ENCODE measurements at places on chromosomes 1 and 21.
A peak's percentile ranks its signal among the peaks of the same experiment; 100 is the strongest.

GRCh38 chr1:43539726-43540434, 9.2 kb downstream of the PTPRF start:
- no peak for DNase-seq

DNA sequence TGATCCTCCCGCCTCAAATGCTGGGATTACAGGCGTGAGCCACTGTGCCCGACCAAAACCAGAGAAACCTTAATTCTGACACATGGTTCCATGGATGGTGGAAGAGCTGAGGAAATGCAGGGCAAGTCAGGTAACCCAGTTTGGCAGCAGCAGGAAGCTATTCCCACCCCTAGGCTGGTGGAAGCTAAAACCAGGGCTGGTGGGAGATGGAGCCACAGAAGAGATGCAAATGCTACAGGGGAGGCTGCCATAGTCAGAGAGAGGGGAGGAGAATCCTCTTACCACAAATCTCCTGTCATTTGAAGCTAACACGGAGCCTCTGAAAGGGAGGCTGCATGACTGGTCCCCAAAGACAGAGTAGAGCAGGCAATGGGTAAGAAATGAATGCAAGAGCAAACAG, 4.1 kb upstream of the CDC42BPA start:
- DNase-seq = no peak

- no peak for DNase-seq
Observed at GRCh38 chr1:154404511-154404931, 622 bp upstream of the IL6R start.

- no peak for DNase-seq
Observed at GRCh38 chr1:75471252-75471651, 139.7 kb downstream of the SLC44A5 start.

DNA sequence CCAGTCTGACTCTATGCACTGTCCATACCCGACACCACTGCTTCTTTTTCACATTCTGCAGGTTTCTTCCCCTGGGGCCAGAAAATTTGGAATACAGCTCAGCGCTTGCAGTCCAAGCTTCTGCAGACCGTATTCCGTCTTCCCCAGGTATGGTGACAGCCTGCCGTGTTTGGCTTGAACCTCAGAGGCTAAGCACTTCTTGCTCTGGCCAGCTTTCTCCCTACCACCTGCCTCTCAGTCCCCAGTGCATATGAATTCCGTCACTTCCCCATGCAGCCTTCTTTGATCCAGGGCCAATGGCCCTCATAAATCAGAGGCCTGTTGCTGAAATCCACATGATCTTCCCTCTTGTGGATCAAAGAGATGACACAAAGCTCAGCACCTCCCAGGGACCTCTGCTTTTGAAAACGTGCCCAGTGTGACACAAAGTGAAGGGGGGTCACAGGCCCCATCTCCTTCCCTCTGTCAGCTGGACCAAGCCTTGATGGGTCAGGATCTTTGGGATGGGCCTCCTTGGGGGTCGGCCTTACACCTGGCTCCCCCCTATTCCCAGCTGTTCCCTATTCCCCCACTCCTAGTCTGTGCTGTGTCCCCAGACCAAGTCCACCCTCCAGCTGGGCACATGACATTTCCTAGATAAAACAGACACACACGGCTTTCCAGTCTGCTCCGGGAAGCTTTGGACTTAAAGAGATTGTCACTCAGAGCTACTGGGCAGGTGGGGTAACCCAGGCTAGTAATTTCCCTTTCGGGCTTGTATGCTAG, 66.6 kb downstream of the HMGB4 start:
- DNase-seq = no peak

DNA sequence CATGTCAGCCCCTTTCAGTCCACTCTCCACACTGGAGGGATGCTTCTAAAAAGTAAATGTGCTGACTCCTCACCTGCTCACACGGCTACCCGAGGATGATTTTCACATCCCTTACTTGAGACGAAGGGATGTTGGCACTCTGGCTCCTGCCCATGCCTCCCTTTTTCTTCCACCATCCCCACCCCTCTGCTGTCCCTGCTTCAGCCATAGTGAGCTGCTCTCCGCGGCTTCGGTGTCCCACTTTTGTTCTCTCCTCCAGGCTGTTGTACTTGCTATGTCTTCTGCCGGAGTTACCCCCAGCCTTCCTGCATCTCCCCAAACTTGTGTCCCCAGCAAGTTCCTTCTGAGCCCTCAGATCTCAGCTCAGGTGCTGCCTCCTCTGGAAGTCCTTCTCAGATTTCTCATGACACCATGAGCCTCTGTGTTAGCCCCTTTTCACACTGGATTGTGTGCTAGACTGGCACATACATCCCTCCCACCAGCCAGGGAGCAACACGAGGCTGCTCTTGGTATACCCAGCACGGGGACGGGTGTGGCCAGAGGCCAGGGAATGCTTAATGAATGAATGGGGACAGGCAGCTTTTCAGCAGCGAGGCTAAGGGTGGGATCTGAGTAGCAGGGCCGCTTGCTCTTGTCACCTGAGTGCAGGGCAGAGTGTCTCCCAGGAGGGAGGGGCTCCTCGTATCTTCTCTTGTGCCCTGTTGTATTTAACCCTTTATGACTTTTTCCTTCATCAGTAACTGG, 1.3 kb downstream of the ACOT11 start:
- DNase-seq = no peak

GRCh38 chr1:116345843-116346242, 27.2 kb upstream of the ATP1A1 start:
- DNase-seq = no peak

GRCh38 chr1:200873671-200874397, 1.1 kb downstream of the GPR25 start:
- DNase-seq = no peak

- no peak for DNase-seq
Observed at GRCh38 chr1:169521226-169521625, 35.5 kb upstream of the SLC19A2 start.

GRCh38 chr1:100265562-100265930, 470 bp upstream of the RTCA start:
- no peak for DNase-seq

- DNase-seq = peak; percentile 66
Observed at GRCh38 chr1:78619803-78620579, at the start of gene IFI44L. Gene IFI44L, plus strand, starts transcription at chr1:78620448. Its CDS starts 7,468 bp downstream, at chr1:78627916.

GRCh38 chr1:171206204-171206977, 21.3 kb downstream of the FMO2 start:
- peak; percentile 33 for DNase-seq

- peak; percentile 86 for DNase-seq
Observed at GRCh38 chr1:203463469-203464062, 12.0 kb upstream of the PRELP start.

DNA sequence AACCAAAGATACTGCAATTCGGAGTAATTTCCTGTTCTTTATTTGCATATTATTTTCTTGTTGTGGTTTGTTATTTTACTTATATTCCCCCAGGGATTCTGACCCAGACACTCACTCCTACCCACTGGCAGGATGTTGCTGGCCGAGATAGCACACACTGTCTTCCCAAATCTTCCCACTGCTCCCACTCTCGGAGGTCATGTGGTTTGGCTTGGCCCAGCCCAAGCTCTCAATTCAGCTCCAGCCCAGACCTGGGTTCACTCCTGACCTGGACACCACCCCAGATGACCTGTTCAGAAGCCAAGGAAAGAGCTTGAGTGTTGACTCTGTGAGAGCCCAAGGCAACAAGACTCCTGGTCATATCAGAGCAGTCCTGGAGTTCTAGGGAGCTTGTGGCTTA, 1.2 kb upstream of the FAM43B start:
- no peak for DNase-seq

DNA sequence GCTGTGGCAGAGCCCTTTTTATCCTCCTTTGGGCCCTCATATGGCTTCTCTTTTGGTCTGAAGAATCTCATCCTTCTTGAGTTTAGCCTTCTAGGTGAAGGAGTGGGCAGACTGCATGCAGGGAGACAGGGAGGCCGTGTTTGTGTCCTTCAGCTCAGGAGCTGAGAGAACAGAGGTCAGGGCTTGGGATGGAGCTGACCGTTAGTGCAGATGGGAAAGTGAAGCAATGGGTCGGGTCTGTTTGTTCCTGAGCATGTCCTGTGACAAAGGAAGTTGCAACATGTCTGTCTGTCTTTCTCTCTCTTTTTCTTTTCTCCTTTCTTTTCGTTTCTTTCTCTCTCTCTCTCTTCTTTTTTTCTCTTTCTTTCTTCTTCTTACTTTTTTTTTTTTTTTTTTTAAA, 14.9 kb downstream of the MAPKAPK2 start:
- DNase-seq = no peak

GRCh38 chr21:42629933-42630589, 23.4 kb upstream of the PDE9A start:
- no peak for DNase-seq

DNA sequence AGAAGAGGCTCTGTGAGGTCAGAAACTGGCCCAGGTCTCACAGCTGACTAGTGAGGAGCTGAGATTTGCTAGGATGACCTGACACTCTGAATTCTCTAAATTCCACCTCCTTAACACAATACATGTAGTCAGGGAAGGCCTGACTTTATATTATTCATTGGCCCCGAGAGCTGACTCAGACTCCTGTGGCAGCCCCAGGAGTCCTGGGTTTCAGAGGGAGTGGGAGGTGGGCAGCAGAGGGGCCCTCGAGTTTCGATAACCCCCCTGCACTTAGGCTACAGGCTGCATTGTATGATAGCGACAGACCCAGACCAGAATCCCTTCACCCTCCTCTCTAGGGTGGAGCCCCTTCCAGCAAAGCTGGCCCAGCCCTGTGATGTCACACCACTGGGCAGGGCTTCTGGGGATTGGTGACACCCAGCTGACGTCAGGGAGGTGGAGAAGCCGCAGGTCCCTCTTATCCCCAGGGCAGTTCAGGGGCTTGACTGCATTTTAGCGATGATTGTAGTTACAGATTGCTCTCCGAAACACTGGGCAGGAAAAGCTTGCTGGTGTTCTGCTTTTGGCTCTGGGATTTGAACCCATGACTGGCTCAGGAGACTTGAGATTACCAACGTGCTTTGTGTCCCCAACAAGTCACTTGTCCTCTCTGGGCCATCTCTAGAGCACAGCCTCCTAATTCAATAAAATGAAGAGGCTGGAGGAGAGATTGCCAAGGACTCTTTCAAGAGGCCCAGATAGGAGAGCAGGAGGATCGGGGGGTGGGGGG, 17.0 kb upstream of the GPR37L1 start:
- peak; percentile 42 for DNase-seq

DNA sequence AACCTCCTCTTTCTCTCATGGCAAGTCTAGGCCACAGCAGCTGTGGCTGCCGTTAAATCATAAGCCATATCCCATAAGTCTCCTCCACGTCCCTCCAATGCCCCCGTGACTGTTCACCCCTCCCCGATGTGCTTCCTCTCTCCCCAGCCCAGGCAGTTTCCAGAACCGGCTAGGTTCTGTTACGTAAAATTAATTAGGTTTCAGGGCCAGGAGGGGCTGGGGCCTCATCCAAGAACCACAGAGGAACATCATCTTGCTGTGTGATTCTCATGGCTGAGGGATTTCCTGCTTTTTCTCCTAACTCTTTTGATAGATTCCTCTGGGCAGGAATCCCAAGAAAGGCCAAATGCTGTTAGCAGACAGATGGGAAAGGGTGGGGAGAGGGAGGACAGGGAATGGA, 141.8 kb upstream of the AJAP1 start:
- no peak for DNase-seq

DNA sequence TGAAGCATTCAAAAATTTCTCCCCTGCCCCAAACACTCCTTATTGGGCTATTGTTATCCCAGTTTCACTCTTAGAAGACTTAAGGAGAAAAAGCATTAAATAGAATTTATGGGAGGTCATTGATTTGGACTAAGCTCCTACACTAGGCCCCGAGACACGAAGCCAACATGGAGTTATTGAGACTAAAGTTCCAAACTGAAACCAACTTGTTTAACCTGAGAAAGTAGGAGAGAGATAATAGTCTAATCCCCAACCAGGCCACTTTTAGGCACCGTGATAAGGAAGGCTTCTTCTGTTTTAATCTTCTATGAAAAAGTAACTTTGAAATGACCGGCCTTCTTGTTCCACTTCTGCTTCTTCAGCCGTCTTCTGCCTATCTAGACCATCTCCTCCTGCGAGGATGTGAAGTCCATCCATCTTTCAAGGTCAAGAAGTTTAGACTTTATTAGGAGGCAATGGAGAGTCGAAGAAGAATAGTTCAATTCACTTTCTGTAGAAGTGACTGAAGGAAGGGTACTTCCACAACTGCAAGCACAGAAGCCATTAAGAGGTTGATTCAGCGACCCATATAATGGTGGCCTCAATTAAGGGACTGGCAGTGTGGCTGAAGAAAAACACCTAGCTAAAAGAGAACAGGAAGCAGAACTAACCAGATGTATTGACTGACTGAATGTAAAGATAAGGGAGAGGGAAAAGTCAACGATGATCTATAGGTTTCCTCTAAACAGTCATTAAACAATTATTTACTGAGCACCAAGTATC, 428.8 kb downstream of the SMYD3 start:
- no peak for DNase-seq

- peak; percentile 36 for DNase-seq
Observed at GRCh38 chr1:101235696-101236515, 913 bp upstream of the S1PR1 start.

- peak; percentile 37 for DNase-seq
Observed at GRCh38 chr21:33587792-33588484, 546 bp downstream of the DONSON start.

GRCh38 chr1:200660719-200661118, 9.0 kb downstream of the DDX59 start:
- no peak for DNase-seq

DNA sequence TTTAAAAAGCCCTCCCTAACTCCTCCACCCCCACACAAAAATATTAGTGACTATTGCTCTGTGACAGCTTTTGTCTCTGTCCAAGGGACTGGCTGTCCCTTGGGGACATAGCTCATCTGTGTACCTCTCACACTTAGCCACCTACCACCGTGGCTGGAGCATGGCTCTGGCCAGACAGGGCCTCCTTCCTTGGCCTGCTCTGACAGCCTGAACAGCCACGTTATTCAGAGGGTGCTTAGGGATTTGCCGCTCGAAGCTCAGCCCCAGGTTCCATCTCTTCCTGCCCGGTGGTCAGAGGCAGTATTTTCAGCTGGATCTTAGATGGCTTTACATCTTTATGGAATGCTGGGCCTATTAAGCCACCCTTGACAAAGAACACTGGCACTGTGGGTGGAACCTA, 6.1 kb upstream of the CELSR2 start:
- no peak for DNase-seq

DNA sequence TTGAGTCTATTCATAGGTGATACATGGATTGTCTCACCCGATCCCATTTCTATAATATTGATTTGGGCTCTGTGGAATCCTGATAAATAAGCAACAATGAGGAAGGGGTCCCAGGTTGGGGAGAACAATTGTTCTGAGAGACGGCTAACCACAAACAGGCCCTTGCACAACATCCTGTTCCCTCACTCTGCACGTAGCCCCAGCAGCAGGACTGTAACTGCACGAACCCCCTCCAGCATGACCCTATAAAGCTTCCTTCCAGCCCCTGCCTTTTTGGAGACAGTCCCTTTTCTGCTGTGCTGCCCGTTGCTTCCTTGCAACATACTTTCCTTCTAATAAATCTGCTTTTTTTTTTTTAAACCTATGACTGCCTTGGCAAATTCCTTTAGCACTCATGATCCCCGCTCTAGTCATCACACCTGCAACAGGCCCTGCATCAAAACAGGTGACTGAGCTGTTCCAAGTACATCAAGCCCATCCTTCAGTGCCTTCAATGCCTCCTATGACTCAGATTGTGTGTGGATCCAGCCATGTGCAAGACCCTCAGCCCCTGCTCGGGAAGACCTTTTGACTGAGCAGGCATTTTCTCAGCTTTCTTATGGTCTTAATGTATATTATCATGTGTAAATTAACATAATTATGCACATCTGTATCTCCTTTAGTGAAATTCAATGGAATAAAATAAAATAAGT, 63.7 kb upstream of the B3GALNT2 start:
- DNase-seq = no peak

- no peak for DNase-seq
Observed at GRCh38 chr1:26854906-26855305, 8.0 kb upstream of the SFN start.

- no peak for DNase-seq
Observed at GRCh38 chr1:10489291-10490055, 14.7 kb downstream of the PEX14 start.

All from fibroblast of skin of abdomen (primary cell).